ENCODE measurements at places on chromosomes 2 and 18.

- DNase-seq = no peak
Observed at GRCh38 chr2:88492002-88492401, 39.5 kb upstream of the FOXI3 start.

DNA sequence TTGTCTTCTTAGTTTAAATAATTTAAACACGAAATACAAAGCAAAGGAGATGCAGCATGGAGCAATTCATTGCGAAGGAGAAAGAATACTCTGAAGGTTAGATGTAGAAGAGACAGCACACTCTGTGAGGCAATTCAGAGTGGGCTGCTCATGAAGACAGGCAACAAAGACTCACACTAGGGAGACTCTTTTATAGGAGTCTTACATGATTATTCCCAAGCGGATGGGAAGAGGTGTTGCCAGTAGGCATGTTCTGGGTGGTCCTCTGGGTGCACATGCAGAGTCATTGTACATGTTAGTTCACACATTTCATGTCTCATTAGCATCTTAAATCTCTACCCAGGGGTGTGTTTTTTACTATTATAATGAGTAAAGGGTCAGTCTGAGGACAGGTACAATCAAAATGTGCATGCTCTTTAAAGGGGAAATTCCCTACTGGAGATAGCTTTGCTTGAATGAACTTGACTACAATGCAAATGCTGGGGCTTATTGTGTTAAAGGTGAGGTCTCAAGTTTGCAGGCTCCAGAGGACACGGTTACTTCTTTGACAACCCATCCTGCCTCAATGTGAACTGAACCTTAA, 275.5 kb downstream of the CDH19 start:
- no peak for DNase-seq

- DNase-seq = no peak
Observed at GRCh38 chr18:62981566-62981965, 266.2 kb downstream of the PHLPP1 start.

DNA sequence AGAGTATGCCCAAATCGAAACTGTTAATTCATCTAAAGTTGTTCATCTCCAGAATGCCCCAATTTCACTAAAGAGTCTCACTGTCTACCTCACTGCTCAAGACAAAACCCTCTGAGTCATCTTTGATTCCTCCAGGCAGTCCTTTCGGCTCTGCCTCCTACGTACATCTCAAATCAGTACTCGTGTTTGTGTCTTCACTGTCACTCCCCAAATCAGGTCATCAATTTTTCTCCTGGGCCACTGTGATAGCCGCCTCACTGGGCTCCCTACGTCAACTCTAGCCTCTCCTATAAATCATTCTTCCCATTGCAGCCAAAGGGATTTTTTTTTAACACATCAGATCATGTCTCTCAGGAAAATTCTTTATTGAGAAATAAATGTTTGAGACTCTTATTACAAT, 42.1 kb upstream of the TTC39C start:
- DNase-seq = no peak

- DNase-seq = no peak
Observed at GRCh38 chr2:238148981-238149380, 9.8 kb upstream of the ERFE start.

DNA sequence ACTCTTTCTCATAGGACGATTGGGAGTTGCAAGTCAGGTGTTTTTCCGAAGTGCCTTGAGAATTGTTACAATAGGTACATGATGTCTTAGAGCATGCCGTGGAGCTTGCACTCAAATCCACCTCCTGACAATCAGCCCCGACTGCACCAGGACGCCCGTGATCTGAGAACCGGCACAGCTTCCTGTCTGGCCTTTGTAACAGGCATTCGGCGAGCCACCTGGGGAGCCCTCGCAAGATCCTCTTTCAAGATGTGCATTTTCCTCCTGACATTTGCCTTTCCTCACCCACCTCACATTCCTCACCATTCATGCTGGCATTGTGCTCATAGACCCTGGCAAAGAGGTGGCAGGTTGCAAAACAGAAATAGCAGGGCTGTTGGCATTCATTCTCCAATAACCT, 427.3 kb downstream of the GALR1 start:
- no peak for DNase-seq

- DNase-seq = no peak
Observed at GRCh38 chr18:5294113-5294456, 1.4 kb downstream of the ZBTB14 start.

GRCh38 chr2:70069049-70069448, 18.2 kb upstream of the PCBP1 start:
- DNase-seq = no peak

DNA sequence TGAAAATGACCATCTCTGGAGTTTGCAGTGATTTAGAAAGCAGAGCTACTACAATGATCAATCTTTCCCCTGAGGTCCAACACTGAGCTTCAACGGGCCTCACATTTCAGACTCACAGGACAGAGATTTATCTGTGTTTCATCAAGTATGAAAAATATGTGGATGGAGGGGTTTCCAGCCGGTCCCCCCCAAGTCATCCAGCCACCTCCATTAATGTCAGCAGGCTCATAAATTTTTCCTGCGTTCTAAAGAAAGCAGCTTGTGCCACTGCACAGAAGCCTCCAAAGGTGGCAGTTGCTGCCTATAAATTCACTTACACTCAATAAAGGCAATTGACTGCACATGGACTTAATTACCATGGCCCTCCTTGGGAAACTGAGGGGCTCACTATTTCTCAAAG, 117.4 kb upstream of the ACKR3 start:
- no peak for DNase-seq

GRCh38 chr2:56109994-56110393, 73.8 kb upstream of the CCDC85A start:
- DNase-seq = no peak

GRCh38 chr2:156511803-156512202, 75.6 kb downstream of the GPD2 start:
- no peak for DNase-seq

- no peak for DNase-seq
Observed at GRCh38 chr18:72811047-72811446, 56.7 kb downstream of the NETO1 start.

GRCh38 chr2:86439879-86440630, 1.1 kb upstream of the KDM3A start:
- DNase-seq = no peak

DNA sequence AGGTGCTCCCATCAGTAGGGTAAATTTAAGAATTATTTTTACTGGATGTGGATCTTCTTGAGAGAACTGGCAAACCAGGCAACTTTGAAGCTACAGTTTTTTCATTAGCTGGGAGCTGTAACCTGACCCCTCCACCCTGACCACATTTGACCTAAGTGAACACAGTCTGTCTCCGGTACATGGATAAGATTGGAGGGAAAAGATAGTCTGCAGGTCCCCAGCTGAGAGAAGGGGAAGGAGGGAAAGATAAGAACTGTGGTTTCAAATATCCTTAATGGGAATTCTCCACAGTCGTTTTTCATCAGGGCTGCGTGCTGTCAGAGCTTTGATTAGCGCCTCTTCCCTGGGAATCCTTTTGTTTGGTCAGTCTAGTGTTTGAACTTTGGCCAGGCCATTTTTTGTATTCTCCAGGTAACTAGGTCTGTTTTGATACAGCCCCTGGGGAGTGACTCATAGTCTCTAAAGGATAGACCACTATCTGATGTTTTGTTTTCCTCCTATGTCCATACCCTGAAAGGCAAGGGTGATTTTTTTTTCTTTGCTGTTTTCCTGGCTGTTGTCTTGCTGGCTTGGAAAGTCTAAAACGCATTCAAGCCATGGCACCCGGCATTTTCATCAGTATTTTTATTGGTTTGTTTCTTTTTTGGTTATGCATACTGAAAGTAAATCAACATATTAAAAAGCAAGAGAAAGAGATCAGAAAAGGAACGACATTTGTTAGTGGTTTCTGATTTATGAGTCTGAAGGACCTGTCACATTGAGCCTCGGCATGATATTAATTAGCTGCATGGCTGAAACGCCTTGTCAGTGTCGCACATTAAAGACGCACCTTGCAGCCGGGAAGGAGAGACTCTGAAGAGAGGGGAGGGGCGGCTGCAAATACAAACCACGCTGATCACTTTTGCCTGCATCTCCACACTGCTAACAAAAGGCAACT, 183.4 kb upstream of the FN1 start:
- DNase-seq = peak; percentile 41
